NCI-H1105 treated with DMSO at 0.1 percent for 48 hours (cell line): ENCODE measurements at places on chromosomes 2 and 18.
A peak's percentile ranks its signal among the peaks of the same experiment; 100 is the strongest.

GRCh38 chr2:232586943-232587505 lies 36.5 kb downstream of the EIF4E2 start:
- DNase-seq: no peak

DNA sequence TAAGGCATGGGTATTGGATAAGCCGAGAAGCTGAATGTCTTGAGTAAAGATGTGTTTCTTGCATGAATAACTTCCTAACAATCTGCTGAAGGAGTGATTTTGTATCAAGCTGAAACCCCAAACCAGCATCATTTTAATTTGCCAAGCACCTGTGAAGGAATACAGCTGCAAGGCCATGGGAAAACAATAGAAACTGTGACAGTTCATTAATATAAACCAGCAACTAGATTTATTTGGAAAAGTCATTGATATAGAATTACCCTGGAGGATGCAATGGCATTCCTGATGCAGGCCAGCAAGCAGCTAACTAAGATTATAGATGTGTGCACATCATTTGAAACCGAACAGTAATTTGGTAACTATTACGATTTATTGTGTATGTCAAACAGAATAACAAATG lies 155.7 kb upstream of the TCF4 start:
- no peak for DNase-seq

GRCh38 chr2:112749755-112750559 lies 14.5 kb downstream of the CKAP2L start:
- peak; percentile 62 for DNase-seq

- no peak for DNase-seq
These were observed 64.2 kb downstream of the SNTG2 start for GRCh38 chr2:1014802-1015201.

DNA sequence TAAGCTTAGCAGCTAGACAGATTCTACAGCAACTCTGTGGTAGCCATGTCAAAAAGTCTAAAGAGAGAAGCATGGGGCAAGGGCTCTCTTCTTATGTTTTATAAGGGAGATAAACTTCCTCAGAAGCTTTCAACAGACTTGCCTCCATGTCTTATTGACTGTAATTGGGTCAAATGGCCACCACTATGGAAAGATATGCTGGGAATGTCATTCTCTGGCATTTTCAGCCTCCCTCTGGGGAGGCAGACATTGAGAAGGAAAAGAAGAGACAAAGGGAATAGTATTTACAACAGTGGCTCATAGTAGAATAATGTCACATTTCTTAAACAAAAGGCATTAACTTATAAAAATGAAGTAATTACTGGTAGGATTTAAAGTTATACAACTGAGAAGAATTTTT lies 1964.5 kb upstream of the PIK3C3 start:
- DNase-seq: no peak

DNA sequence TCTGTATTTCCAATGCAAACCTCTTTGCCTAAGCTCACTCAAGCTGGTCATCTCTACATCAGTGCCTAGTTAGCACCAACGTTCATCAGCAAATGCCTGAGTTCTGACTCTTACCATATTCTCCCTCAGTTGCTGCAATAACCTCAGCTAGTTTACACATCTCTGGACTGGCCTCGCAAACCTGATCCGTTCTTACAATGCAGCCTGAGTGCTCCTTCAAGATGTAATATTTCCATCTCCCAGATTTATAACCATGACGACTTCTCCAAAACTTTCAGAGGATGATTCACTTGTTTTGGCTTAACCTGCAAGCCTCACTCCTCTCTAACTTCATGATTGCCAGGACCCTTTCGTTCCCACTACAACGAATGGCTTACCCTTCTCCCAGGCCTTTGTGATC lies 69.7 kb downstream of the DIPK1C start:
- no peak for DNase-seq

DNA sequence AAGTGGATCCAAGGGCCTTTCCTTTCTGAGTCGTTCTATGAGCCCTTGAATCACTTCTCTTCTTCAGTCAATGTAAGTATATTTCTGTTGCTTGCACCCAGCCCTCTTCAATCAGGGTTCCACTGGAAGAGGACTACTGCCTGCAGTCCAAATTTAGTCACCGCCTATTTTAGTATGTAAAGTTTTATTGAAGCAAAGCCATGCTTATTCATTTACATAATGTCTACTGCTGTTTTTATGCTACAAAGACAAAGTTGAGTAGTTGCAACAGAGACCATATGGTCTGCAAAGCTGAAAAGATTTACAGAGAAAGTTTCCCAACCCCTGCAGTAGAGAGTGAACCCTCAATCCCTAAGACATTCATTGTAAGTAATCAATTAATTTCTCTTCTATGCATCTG lies 332.5 kb upstream of the TNP1 start:
- DNase-seq: no peak

GRCh38 chr2:152155209-152155608 lies 20.4 kb downstream of the STAM2 start:
- DNase-seq: no peak

DNA sequence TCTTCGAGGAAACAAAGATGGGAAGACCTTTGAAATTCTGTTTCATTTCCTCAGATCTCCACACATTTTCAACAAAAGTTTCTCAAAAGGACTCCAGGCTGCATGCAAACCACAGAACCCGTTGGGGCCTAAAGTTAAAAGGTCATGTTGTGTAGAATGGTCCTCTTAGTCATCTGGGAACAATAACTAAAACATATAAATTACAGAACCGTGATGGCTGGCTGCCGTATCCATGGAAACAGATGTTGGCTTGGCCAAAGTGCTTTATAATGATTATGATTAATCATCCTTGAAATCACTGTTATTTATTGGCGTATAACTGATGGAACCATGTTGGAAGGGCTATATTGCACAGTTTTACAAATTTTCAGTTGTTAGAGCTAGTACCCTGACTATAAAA lies 182.8 kb upstream of the CRIM1 start:
- no peak for DNase-seq

GRCh38 chr18:60506682-60507081 lies 134.1 kb upstream of the MC4R start:
- no peak for DNase-seq

GRCh38 chr2:12106440-12107080 lies 360.1 kb downstream of the LPIN1 start:
- DNase-seq: no peak

- DNase-seq: peak; percentile 46
These were observed 256.7 kb upstream of the SETBP1 start for GRCh38 chr18:44423814-44424644.
